ENCODE measurements at places on chromosomes 5 and 9.

- DNase-seq = no peak
Measured at GRCh38 chr5:17233488-17233887, 16.1 kb downstream of the BASP1 start.

DNA sequence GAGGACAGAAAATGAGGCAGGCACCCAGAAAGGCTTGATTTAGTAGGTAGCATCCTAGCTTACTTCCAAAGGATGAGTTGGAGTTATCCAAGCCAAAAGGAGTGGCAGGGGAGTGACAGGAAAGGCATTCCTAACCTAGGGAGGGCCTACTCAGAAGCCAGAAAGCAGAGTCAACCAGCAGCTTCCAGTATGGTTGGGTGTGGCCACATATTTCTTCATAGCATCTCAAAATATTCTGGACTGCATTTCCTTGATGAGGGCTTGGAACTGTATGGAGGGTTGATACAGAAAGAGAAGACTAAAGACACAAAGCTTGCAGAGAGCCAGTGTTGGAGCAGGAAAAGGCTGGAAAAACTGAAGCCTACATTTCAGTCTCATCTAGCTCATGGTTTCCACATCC lies 656.8 kb upstream of the DMAC1 start:
- DNase-seq = no peak

GRCh38 chr5:67081261-67081660 lies 115.3 kb downstream of the CD180 start:
- DNase-seq = no peak

DNA sequence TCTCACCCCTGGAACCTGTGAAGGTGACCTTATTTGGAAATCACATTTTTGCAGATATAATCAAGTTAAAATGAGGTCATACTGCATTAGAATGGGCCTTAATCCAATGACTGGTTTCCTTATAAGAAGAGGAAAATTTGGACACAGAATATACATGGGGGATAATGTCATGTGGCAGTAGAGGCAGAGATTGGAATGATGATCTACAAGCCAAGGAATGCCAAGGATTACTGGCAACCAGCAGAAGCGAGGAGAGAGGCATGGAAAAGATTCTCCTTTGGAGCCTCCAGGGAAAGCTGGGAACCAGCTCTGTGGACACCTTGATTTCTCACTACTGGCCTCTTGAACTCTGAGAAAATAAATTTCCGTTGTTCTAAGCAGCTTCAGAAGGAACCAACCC lies 20.2 kb upstream of the CEP78 start:
- no peak for DNase-seq

GRCh38 chr9:96361668-96362067 lies 21.8 kb downstream of the SLC35D2 start:
- DNase-seq = no peak

Measured in ureter (tissue), 1 donor.